ENCODE measurements at places on chromosomes 11 and 22.

DNA sequence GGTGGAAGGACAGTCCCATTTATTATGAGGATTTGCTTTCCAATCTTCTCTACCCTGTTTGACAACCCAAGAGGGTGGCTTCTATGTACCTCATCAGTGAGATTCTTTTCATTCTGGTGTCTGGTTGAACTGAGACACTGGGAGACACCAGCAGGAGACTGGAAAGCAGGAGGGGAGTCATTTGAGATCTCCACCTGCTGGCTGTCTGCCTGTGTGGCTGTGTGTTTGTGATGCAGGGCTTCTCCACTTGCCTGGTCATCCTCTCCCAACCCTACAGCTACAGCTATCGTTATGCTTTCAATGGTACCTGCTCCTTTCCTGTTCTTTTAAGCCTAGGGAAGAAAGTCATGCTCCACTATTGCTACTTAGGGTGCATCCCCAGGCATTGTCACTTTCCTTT, 48.6 kb downstream of the MRGPRX1 start:
- no peak for DNase-seq

GRCh38 chr22:35993048-35993714, 35.4 kb downstream of the RBFOX2 start:
- no peak for DNase-seq

DNA sequence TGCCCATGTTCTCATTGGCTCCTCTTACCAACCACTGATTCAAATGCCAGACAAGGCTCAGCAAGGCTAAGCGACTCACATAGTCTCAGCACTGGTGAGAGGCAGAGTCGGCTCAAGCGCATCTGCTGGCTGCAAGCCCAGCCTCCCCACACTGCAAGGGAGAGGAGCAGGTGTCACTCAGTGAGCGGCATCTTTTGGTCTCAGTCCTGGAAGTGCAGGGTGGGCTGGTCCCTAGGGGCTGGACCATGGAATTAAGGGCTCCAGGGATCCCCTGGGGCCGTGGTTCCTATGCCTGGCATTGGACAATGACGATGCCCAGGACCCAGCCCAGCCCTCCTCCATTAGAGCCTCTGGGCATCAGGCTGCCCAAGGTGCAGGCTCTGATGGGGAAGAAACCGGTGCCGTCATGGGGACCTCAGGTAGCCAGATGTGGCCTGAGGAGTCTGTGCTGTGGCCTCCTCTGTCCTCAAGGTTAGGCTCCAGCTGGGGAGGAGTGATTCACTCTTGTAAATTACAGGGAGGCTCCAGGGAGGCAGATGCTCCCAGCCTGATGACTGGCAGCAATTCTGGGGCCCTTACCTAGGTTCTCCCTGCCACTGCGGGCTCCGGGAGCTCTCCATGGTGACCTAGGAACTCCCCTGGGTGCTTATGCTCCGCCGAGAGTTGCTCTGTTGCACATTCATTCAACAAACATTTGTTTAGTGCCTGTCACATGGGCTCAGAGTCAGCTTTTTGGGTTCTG, 28.0 kb downstream of the FADS2 start:
- no peak for DNase-seq

GRCh38 chr11:110447343-110447742, 17.6 kb downstream of the FDX1 start:
- no peak for DNase-seq

DNA sequence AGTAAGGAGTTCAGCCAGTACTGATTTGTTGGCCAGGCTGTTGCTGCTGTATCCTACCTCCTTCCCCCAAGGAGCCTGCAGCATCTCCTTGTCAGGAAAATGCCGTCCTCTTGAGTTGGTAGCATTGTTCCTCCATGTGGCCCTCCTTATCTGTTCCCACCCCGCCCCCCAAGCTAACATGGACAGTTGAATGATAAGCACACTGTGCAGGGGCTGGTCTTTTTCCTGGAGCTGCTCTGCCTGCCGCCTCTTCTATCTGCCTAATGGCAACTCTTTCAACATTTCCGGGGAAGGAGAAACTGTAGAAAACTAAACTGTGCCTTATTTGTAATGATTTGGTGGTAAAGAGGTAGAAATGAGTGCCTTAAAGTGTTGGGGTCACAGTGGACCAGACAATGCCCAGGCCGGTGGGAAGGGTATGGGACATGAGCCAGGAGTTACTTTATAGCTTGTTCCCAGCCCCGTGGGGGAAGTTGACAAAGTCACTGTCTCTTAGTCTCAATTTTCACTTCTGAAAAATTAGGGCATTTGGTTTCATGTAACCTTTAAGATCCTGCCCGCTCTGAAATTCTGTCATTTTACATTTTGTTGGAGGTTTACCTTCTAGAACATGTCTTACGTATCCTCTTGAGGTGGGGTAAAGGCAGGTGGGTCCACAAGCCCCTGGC, 4.5 kb downstream of the FAM118A start:
- no peak for DNase-seq

DNA sequence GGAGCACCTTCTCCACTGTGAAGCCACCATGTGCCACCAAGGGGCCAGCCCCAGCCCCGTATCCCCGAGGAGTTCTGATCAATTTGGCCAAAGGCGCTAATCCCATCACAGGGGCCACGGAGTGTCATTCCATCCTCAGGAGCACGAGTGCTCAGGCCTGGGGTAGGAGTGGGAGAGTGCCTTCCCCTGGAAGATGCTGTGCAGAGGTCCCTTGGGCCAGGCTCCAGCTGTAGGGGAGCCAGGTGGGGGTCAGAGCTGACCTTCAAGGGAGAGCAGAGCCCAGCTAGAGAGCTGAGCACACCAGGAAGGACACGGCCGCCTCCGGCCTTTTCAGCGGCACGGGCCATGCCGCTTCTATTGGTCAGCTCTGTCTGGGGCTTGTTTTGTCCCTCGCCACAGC, 1459.9 kb downstream of the BRD1 start:
- no peak for DNase-seq

DNA sequence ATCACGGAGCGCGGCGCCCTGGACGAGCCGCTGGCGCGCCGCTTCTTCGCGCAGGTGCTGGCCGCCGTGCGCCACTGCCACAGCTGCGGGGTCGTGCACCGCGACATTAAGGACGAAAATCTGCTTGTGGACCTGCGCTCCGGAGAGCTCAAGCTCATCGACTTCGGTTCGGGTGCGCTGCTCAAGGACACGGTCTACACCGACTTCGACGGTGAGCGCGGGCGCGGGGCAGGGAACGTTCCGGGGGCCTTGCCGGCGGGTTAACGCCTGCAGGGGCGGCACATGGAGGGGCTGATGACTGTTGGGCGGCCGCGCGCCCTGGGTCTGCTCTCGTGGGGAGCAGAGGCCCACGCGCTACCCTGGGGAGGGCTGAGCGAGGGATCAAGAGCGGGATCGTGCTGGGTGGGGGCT, 1.0 kb downstream of the PIM3 start:
- peak; percentile 35 for DNase-seq

Measured in glutamatergic neuron (in vitro differentiated cells).